T follicular helper cell (primary cell): ENCODE measurements at places on chromosomes 7 and 10.

DNA sequence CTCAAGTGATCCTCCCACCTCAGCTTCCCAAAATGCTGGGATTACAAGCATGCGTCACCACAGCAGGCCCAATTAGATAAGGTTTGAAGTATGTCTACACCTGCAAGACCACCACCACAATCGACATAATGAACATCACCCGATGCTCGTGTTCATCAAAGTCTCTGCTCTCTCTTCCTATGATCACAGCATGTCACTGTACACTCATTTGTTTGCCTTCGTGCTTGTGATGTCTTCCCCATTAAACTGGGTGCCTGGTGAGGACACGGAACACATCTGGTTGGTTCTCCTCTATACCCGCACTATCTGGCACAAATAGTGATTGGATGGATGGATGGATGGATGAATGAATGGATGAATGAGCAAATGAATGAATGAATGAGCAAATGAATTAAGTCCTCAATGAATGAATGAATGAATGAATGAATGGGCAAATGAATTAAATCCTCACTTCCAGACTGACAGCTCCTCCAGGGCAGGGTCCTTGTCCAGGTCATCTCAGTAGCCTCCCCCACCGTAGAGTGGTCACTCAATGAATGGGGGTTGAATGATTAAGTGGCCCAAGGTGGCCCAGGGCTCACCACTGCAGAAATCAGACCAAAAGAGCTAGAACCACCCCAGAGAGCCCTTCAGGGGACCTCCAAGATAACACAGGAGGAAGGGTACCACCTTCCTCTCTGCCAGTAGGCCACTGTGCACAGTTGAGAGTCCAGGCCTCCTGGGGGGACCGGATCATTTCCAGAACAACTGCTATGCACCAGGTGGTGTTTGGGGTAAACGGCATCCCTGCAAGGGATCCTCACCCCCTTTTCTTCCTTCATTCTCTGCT lies 101.9 kb upstream of the TNRC18 start:
- DNase-seq: no peak

DNA sequence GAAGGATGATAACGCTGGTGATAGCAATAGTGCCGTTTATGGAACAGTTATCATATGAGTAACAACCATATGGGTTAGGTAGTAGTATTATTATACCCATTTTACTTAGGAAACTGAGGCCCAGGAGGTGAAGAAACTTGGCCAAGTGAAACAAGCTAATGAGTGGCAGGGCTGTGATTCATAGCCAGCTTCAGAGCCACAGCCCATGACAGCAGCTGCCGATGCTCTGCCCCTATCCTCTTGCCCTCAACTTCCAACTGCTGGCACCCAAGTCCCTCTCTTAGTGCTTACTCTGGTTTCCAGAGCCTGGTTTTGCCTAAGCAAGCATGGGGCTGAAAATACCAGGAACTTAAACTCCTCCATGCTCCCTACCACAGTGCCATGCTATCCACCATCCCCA lies 12.3 kb downstream of the SH3PXD2A start:
- DNase-seq: no peak

DNA sequence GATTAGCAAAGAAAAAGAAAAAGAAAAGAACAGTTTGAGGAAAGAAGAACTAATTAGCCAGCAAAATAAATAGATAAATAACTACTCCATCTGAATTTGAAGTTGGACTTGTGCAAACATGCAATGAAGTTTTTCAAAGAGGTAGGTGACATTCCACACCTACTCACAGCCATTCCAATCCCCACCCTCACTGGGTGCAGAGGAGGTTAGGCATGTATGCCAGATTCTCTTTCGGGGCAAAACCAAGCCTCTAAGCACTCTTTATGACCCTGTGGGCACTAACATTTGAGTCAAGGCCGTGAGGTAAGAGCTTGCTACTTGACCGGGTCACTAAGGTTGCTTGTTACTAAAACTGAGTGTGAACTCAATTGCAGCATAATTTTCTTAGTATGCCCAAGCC lies 108.4 kb upstream of the SEMA3A start:
- DNase-seq: no peak

- DNase-seq: no peak
These were observed 24.3 kb downstream of the YWHAG start for GRCh38 chr7:76334320-76334967.

DNA sequence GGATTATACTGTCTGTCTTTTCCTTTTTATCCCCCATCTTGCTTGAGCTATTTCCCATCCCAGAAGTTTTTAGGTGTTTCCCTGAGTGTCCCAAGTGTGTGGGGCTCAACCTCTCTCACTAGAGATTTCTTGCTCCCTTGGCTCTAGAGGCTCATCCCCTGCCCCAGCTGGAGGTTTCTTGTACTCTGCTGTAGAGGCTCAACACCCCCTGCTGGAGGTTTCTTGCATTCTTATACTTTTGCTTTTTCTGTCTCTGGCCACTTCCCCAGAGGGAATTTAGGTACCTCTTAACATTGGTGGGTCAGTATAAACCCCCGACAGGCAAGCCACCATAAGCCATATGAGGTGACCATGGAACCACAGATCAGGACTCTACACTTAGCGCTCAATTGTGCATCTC lies 114.2 kb upstream of the FAM3C start:
- DNase-seq: no peak

DNA sequence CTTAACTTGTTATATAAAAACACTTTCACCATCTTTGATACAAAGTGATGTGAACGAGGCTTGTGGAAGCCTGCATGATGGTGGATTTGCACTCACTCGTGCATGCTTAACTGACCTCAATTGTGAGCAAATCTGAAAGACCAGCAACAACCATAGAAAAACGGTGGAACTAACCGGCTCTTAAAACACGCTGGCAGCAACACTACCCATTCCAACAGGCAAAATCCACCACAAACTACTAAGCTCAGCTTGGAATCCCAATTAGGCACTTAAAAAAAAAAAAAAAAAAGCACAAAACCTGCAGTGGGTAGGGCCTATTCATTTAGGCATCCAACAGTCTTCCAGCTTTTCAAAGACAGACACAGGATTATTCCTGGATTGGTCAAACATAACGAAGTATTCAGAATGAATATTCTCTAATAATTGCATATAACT lies 1.8 kb downstream of the GDI2 start:
- DNase-seq: no peak
